Activated B cell treated with CpG ODN at 0.5 μM for 24 hours (primary cell): ENCODE measurements at places on chromosomes 2 and 18. TPM values are rescaled to one million over a fixed set of nuclear protein-coding genes. Genes with fewer than 3 reads are reported as not detected.

DNA sequence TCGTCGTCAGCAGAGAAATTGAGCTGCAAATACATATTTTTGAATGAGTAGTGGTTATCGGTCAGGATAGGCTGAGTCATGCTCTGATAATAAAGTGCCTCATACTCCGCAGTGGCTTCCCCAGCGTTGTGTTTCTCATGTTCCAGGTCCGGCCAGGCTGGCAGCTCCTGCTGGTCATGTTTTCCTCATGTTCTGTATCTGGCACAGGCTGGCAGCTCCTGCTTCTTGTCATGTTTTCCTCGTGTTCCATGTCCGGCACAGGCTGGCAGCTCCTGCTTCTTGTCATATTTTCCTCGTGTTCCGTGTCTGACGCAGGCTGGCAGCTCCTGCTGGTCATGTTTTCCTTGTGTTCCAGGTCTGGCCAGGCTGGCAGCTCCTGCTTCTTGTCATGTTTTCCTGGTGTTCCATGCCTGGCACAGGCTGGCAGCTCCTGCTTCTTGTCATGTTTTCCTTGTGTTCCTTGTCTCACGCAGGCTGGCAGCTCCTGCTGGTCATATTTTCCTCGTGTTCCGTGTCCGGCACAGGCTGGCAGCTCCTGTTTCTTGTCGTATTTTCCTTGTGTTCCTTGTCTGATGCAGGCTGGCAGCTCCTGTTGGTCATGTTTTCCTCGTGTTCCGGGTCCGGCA, 148.9 kb downstream of the ATP9B start:
- no peaks in the 10 kb centered on the region for H3K27me3 ChIP-seq
- H3K4me1 ChIP-seq: no peaks in the 10 kb centered on the region
- peaks cover 45% of the 10 kb centered on the region for H3K36me3 ChIP-seq
- H3K27ac ChIP-seq: no peak overlapping the region
- H3K4me3 ChIP-seq: no peak overlapping the region

- H3K4me1 ChIP-seq: no peaks in the 10 kb centered on the region
- H3K4me3 ChIP-seq: no peak overlapping the region
- H3K27me3 ChIP-seq: no peaks in the 10 kb centered on the region
- no peak overlapping the region for H3K27ac ChIP-seq
- H3K36me3 ChIP-seq: no peaks in the 10 kb centered on the region
- DNase-seq: no peak
These were observed 17.8 kb downstream of the NLRC4 start for GRCh38 chr2:32246911-32247310.

GRCh38 chr2:10235099-10235908, 67.4 kb upstream of the HPCAL1 start:
- H3K4me1 ChIP-seq: no peaks in the 10 kb centered on the region
- peaks cover 12% of the 10 kb centered on the region for H3K27me3 ChIP-seq
- no peak overlapping the region for H3K27ac ChIP-seq
- DNase-seq: no peak
- H3K36me3 ChIP-seq: no peaks in the 10 kb centered on the region

DNA sequence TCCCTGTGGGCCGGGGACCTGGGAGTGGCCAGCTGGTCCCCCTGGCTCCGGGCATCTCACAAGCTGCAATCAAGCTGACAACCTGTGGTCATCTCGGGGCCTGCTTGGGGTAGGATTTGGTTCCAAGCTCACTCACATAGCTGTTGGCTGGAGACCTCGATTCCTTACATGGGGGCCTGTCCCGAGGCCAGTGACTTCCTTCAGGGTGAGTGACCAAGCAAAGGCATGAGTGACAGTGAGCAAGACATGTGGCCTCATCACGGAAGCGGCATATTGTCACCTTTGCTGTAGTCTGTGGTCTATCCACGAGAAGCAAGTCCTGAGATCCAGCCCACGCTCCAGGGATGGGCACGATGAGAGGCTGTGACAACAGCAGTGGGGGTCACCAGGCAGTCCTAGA, 131.4 kb upstream of the ID2 start:
- no peaks in the 10 kb centered on the region for H3K36me3 ChIP-seq
- H3K27me3 ChIP-seq: peaks cover 17% of the 10 kb centered on the region
- H3K4me1 ChIP-seq: peaks cover 26% of the 10 kb centered on the region

GRCh38 chr2:209694748-209695147, 76.9 kb upstream of the UNC80 start:
- peak overlapping the region; percentile 52 for H3K4me3 ChIP-seq
- no peaks in the 10 kb centered on the region for H3K27me3 ChIP-seq
- DNase-seq: no peak
- no peaks in the 10 kb centered on the region for H3K36me3 ChIP-seq
- peak overlapping the region; percentile 6 for H3K27ac ChIP-seq

The REG3G gene
- not detected in 2 replicates for total RNA-seq

The MAPK4 gene
- not detected in 2 replicates for total RNA-seq
